Fibroblast of lung (primary cell): ENCODE measurements at places on chromosomes 5 and 9. TPM values are rescaled to one million over a fixed set of nuclear protein-coding genes. Genes with fewer than 3 reads are reported as not detected.

The LEAP2 gene
- 0.26 and 0.33 TPM in 2 replicates for total RNA-seq

The MROH2B gene
- total RNA-seq = not detected in 2 replicates

The SARDH gene
- total RNA-seq = 4.8 and 9.0 TPM in 2 replicates

The TEK gene
- 0.51 and 1.8 TPM in 2 replicates for total RNA-seq

The PCDHGA3 gene
- 1.5 and 2.8 TPM in 2 replicates for total RNA-seq
